MCF 10A (cell line): ENCODE measurements at places on chromosomes 6 and 20.

GRCh38 chr6:131955192-131955591, 4.0 kb upstream of the CCN2 start:
- no peak for DNase-seq

GRCh38 chr20:32707691-32708581, 34.2 kb upstream of the C20orf203 start:
- no peak for DNase-seq

- peak; percentile 95 for DNase-seq
These were observed 4.0 kb downstream of the CDKN1A start for GRCh38 chr6:36682328-36683144.

GRCh38 chr6:115675443-115675842, 385.2 kb downstream of the FRK start:
- DNase-seq, result no peak

- DNase-seq, result peak; percentile 44
These were observed 26.9 kb downstream of the CLVS2 start for GRCh38 chr6:123022975-123023374.

- DNase-seq, result no peak
These were observed 250.0 kb downstream of the EPM2A start for GRCh38 chr6:145485288-145485687.

DNA sequence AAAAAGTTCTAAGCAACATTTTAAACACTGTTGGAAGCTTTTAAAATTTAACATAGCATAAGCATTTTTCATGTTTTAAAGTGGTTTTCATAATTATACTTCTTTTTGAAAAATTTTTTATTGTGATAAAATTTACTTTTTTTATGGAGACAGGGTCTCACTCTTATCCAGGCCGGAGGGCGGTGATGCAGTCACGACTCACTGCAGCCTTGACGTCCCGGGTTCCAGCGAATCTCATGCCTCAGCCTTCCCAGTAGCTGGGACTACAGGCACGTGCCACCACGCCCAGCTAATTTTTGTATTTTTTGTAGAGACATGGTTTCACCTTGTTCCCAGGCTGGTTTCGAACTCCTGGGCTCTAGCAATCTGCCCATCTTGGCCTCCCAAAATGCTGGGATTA, 46.1 kb upstream of the TULP4 start:
- peak; percentile 36 for DNase-seq

- DNase-seq, result no peak
These were observed 3.7 kb upstream of the SPDEF start for GRCh38 chr6:34559651-34560365.

- no peak for DNase-seq
These were observed 259.5 kb upstream of the JARID2 start for GRCh38 chr6:14986370-14986769.

GRCh38 chr6:156686995-156687788, 90.0 kb upstream of the ARID1B start:
- DNase-seq, result peak; percentile 70

DNA sequence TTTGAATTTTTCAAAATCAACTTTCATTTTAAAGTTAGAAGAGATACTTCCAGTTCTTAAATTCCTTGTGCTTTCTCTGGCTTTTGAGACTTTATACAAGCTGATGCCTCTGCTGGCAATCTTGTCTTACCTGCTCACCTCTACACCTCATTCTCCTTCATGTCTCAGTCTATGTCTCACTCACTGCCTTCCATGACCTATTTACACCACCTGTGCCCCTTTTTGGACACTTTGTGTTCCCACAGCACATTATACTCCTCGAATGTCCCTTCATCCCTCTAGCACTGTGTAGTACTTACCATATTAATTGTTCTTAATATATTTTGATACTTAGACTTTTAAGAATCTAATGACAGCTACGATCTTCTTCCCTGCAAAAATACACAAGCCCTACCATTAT, 15.3 kb downstream of the PHIP start:
- no peak for DNase-seq

- no peak for DNase-seq
These were observed 385.3 kb upstream of the SOX4 start for GRCh38 chr6:21208081-21208795.

- DNase-seq, result no peak
These were observed 110.9 kb upstream of the LAMP5 start for GRCh38 chr20:9403448-9403847.

DNA sequence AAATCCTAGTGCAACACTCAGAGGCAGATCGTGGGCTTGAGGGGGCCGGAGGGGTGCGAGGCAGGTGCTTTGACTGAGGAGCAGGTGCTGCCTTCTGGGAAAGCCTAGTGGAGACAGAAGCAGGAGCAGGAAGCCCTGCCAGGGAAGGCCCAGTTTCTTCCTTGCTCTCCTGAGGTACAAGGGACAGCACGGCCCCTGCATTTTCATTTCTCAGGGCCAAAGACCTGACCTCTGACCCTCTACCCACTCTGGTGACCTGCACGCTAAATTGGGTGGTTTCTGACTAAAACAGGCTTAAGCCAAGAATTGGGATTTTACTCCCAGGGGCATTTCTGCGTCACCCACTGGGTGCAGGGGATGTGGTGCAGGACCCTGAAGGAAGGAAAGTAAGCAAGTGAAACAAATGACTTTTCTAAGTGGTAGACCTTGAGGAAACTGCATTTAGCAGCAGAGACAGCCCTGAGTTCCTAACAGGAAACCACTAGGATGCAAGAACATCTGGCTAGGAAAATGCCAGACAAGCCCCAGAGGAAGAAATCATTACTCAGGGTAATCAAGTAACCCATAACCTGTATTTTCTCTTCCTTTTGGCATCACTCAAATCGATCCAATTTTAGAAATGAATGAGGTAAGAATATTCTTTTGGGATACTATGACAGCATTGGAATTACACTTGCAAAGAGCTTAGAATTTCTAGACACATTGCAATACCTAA, 141.7 kb downstream of the CD164 start:
- no peak for DNase-seq

DNA sequence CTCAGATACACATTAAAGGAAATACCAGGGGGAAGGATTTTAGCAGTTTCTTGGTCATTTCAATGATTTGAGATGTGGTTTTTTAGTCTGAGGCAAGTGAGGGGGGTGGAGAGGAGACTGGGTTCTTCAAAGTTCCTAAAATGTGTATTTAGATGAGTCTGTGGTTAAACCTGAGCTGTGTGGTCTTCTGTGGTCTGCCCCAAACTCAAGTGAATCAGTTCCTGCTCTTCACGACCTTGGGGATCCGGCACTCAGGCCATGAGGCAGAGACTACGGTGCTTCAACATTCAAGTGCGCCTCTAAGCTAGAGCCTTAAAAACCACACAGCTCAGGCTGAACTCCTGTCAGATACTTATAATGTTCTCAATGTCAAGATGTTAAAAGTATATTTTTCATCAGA, 406.7 kb downstream of the LMBRD1 start:
- no peak for DNase-seq

DNA sequence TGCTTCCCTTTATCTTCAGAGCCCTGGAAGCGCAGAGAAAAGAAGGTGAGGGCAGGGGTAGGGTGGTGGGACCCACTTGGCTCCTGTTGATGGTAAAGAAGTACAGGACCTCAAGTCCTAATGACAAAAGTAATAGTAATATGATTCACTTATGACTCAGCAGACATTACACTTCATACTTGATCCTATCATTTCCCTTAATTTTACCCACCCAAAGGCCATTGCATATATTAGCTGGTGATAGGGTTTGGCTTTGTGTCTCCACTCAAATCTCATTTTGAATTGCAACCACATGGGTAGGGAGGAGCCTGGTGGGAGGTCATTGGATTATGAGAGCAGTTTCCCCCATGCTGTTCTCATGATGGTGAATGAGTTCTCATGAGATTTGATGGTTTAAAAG, 880.7 kb downstream of the KIF16B start:
- no peak for DNase-seq

DNA sequence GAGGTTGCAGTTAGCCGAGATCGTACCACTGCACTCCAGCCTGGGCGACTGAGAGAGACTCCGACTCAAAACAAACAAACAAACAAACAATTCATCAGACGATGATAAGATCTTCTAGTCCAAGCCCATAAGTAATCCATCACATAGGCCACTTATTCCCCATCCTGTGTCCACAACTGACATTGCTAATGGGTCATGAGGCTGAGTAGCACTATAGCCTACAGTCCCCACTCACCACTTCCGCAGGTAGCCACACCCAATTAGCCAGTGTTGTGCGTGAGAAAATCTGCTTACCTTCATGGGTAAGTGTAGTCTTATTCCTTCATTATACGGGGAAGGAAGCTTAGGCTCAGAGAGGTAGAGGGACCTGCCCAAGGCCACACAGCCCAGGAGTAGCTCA, 13.1 kb downstream of the JPH2 start:
- no peak for DNase-seq

- peak; percentile 27 for DNase-seq
These were observed 48.6 kb upstream of the NAA20 start for GRCh38 chr20:19968466-19969073.

GRCh38 chr20:42093542-42094440, 475.6 kb upstream of the CHD6 start:
- no peak for DNase-seq

DNA sequence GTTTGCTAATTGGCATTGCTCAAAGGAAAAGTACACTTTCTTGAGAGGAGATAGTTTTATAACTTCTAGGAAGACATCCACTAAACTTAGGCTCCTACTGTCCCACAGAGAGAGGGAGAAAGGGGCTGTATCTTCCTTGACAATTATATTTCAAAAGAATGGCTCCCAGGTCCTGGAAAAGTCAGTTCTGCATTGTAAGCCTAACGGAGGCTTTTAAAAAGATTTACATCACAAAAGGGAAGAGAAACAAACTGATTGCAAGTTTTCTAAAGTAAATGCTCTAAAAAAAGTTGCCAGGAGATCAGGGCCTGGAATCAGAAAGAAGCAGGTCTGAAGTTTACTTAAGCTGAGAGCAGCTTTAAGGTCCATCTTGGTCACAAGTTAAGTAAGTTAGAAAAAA, 839.5 kb downstream of the FRK start:
- DNase-seq, result no peak

DNA sequence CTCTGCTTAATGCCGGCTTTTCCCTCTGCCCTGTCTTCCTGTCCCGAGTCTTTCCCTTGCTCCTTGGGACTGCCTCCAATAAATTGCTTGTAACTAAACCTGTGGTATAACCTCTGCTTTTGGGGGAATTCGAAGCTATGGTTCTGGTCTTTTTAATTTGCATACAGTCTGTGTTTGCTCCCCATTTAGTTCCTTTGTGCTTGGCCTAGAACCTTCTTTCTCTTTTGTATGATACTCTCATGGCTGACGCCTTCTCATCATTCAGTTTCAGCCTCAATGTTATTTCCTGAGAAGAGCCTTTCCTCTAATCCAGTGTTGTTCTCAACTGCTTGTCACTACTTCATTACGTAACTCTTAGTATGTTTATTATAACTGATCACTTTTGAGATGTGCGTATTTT, 248.0 kb downstream of the PHF3 start:
- no peak for DNase-seq

DNA sequence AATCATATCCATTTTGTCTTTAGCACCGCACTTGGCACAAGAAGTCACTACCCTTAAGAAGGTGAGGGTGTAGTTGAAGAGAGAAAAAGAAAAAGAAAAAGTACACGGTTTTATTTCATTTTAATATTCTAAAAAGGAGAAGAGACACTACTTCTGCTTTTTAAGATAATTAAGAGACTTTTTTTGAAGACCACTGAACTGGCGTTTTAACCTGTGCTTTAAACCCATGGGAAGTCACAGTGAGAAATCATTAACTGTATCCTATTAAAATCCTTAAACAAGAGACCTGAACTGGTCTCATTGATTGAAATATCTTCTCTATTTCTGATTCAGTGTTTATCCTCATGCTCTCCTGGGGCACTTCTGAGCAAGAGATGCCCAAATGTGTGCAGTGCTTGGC, 243.5 kb downstream of the TMEM242 start:
- DNase-seq, result no peak

DNA sequence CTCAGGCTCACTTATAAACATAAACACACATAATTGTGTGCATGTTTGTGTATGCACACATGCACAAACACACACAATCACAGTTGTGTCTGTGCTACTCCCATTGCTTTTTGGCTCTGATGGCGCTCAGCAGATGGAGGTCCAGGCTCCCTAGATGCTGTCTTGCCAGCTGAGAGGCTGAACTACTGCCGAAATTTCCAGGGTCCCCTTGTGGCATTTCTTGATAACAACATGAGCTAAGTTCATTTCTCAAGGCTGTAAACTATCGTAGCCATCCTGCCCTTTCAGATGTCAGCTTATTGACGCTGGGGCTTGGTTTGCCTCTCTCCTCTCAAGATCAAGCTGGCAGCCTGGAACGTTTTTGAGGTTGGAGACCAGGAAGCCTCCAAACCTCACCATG, 313.9 kb upstream of the RNF24 start:
- DNase-seq, result no peak

GRCh38 chr20:10172998-10173655, 45.5 kb upstream of the SNAP25 start:
- DNase-seq, result no peak
